ENCODE measurements at places on chromosomes 11 and 22.

GRCh38 chr11:116229236-116229970 lies 543.4 kb downstream of the BUD13 start:
- peak; percentile 74 for DNase-seq

GRCh38 chr11:61861634-61862033 lies 29.7 kb downstream of the FADS3 start:
- no peak for DNase-seq

DNA sequence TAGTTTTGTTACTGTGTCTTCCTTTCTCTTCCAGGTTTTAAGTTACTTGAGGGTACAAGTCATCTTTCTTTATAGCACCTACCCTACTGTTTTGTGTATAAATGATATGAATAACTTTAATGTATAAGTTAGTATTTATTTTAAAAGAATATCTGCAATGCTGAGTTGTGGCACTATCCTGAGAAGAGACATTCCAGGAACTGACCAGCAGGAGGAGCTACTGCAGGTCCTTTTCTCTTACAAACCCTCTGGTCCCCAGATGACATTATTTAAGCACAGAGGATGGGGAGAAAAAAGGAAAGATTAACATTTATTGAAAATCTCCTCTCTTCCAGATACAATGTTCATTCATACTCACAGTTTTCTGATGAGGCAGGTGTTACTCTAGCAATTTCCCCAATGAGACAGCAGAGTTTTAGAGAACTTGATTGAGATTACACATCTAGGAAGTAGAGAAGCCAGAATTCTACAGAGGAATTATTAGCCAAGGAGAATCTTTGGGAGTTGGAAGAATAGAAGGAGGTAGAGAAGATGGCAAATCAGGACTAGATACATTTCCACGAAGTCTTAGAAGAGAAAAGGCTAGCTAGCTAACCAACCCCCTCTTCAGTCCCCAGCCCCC lies 541.2 kb upstream of the API5 start:
- no peak for DNase-seq

DNA sequence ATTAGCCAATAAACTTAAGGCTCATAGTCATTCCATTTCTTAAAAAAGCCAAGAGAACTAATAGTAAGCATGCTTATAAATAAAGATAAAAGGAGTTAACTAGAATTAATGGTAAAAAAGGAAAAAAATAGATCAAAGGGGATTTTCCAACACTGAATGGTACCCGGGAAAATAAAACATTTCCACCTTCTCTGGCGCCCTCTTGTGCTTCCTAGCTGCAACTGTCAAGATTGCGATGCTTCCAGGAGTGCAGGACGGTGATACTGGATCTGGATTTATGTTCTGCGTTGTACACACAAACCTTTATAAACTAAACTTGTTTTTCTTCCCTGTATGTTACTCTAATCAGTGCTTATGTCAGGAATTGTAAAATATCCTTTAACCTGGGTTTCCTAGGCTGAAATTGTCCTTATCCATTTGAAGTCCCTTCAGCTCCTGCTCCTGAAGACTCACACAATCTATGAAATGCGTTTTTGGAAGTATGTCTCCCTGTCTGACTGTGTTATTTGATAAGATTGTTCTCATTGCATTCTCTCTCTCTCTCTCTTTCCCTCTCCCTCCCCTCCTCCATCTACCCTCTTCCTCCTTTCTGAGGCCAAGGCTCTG lies 9.6 kb upstream of the HTATIP2 start:
- DNase-seq = peak; percentile 7

- no peak for DNase-seq
Measured at GRCh38 chr11:2093575-2094353, 45.4 kb downstream of the IGF2 start.

DNA sequence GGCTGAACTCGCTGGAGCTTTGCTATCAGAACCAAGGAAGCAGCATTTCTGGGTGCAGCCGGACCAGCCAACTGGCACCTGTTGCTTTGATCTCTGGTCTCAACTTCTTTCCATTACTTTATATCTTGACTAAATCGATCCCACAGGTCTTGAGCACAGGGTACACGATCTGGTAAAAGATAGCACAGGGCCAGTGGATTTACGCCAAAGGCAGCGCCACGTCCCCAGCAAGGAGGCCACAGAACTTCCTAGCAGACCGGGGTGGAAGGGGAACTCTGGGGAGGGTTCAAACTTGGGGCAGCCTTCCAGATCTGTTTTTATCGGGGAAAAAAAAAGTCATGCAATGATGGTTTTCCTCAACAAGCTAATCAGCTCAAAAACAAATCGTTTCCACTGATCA lies 14.0 kb downstream of the VPS37C start:
- no peak for DNase-seq

DNA sequence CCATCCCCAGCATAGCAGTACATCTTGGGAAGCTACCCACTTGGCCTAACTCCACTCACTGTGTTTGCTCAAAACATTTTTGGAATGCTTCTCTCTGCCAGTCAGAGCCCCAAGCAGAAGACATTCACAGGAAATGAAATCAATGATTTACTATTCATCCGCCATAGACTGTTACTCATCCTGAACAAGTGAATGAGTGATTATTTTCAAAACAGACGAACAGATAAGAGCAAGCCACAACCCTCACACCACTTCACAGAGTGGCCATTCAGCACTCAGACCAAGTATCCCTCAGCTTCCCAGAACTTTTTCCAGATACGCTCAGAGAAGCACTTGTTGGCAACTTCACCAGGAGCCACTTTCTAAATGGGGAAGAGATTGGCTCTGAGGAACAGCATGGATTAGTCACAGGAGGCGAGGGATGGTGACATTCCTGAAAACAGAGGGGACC lies 13.0 kb upstream of the UBASH3B start:
- no peak for DNase-seq

GRCh38 chr22:48001101-48001500 lies 1238.7 kb downstream of the TBC1D22A start:
- no peak for DNase-seq

GRCh38 chr22:50274311-50274710 lies 4.1 kb upstream of the MAPK11 start:
- peak; percentile 53 for DNase-seq

DNA sequence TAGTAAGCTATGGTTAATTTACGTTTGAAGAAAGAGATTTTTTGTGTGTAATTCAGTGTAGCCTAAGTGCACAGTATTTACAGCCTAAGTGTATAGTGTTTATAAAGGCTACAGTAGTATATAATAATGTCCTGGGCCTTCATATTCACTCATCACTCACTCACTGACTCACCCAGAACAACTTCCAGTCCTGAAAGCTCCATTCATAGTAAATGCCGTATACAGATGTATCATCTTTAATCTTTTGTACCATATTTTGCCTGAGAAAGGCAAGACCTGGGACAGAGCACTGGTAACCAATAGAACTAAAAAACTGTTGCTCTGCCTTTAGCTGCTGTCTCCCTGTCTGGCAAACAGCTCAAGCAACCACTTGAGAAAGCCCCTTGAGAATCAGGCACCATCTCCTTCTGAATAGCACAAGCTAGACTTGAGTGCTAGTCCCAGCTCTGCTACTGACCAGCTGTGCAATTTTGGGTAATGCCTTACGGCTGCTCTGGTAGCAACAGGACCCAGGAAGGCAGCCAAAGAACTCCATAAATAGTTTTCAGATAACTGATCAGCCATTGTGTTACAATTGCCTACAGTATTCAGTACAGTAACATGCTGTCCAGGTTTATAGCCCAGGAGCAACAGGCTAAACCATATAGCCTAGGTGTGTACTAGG lies 131.3 kb downstream of the KCNC1 start:
- DNase-seq = no peak

GRCh38 chr22:20142711-20143621 lies 7.9 kb downstream of the CCDC188 start:
- no peak for DNase-seq

DNA sequence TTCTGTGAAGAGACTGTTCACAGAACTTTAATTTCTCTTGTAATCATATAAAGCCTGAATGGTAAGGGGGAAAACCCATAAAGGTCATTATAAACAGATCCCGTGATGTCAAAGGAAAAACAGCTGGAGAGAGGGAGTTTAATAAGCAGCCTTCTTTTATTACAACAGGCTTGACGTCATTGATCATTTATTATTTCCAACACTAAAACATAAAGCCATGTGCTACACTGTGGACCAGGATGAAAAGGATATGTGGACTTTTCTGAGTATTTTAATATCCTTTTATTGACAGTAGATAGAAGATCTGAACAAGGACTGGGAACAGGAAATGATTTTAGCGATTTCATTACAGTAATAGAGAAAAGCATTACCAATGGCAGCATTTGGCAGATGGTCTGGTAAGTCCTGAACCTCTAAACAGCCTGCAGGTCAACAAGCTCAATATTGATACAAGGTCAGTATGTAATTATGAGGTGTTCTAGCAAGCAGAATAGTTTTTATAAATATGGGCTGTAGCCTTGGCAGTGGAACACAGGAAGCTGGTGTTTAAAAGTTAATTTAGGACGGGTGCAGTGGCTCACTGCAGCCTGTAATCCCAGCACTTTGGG lies 25.1 kb upstream of the TPH1 start:
- no peak for DNase-seq

GRCh38 chr11:58784995-58785394 lies 53.3 kb upstream of the GLYAT start:
- no peak for DNase-seq

DNA sequence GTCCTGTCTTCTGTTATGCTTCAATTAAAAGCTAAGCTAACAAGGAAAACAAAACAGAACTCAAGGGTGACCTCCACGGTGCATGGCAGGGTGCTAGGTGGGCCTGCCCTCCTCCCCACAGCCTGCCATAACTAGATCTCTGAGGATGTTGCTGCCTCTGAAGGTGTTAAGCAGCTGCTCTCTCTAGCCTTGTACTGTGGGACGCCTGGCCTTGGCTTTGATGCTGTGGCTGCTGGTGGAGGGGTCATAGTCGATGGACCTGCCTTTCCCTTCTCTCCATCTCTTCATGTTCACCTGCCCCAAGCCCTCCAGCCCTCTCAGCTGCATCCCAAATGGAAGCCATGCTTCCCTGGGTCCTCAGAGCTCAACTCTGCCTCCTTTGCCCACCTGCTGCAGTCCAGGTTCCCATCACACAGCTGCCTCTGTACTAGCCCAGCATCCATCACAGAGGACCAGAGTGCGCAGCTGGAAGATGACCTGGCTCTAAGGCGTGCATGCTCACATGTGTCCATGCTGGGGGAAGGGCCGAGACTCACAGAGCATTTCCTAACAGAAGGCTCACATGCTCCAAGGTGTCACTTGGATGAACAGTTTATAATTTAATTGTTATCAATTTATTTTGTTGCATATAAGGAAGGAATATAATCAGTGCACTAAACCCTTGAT lies 180.3 kb upstream of the E2F8 start:
- no peak for DNase-seq

- no peak for DNase-seq
Measured at GRCh38 chr11:121904148-121904547, 211.9 kb downstream of the BLID start.

DNA sequence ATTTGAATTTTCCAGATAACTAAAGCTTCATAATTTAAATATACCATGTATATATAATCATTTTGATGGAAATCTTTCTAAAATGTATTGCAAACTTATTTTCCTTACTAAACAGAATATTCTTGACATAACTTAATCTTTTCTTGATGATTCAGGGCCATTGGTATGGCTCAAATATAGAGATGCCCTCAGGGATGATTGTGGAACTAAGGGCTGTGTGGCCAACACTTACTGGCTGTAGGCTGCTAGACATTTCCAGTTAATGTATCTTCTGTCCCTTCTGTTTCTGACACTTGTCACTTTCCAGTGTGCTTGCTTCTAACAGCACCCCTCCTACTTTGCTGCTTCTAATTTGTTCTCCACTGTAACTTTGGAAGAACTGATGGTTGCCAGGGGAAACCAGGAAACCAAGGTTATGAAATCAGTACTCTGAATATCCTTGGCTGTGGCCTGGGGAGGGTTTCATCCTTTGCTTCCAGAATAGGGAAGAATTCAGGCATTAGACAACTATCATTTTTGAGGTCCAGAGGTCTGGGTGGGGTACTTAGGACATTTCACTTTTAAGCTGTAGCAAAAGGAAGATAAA lies 697.2 kb downstream of the ETS1 start:
- DNase-seq = no peak

DNA sequence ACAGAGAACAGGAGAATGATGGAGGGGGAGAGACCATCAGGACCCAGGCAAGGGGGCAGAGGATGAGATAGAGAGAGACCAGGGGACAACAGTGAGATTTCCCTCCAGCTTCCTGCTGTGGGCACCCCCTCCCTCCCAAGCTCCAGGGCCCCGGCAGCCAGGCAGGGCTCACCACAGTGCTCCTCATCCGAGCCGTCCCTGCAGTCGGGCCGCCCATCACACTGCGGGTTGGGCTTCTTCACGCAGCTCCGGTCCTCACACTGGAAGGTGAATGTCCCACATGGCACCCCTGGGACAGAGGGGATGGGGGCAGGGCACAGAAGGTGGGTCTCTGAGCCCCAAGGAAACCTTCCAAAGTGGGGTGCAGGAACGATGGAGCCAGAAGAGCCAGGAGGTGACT lies 19.2 kb downstream of the KCTD17 start:
- no peak for DNase-seq

DNA sequence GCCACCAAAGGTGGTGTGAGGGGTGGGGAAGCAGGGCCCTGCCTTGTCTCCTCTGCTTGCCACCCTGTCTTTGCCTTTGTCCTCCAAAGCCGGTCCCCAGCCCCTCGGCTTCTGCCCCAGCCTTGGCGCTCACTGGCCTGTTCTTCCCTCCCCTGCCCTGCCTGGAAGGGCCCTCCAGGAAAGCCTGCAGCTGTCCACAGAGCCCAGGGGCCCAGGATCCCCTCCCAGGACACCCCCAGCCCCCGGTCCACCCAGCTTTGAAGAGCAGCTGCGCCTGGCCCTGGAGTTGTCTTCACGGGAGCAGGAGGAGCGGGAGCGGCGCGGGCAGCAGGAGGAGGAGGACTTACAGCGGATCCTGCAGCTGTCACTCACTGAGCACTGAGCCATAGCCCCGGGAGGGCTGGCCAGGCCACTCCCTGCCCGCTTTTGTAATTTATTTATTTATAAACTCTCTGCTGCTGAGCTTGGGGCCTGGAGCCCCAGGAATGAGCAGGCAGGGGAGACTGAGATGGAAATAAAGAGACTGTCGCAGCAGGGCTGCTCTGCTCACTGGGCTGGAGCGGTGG lies 1.3 kb upstream of the SSH3 start:
- DNase-seq = peak; percentile 89

DNA sequence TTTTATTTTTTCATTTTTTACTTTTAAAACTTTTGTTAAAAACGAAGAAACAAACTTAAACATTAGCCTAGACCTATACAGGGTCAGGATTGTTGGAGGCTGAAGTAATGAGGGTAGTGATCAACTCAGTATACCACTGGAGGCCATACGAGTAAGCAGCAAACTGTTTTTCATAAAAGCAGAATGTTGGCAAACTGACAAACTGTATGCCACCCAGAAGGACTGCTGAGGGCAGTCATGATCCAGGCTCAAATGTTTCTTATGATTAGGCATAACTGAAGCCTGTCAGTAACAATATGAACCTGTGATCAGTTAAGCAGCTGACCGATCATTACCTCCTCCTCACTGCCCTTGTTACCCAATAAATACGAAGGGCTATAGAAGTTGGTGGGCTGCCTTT lies 10.2 kb upstream of the SC5D start:
- no peak for DNase-seq
